ENCODE measurements at places on chromosomes 12 and 14. TPM values are rescaled to one million over a fixed set of nuclear protein-coding genes. Genes with fewer than 3 reads are reported as not detected.

DNA sequence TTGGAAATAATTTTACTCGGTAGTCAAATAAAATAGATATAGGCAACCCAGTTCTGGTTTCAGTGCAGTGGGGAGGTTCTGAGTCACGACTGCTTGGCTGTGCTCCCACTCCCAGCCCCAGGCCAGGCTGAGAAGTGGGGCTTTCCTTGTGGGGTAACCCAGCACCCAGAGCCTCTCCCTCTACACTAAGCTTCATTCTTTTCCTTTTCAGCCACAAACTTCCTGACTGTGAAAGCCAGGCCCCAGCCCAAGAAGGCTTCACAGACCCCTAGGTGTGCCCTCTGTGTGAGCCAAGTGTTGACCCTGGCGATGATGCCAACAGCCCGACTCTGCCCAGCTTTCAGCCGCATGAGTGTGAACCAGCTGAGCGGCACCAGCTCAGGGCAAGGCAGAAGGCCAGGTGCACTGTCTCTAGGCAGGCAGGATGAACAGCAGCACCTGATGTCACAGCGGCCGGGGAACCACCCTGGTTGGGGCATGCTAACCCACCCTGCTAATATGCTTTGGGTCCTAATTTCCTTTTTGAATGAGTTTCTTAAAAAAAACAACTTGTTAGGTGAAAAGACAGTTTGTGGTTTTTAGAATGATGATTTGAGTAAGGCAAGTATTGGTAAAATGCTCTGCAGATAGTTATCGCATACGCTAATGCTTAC, 42.2 kb upstream of the ATP23 start:
- DNase-seq: no peak

DNA sequence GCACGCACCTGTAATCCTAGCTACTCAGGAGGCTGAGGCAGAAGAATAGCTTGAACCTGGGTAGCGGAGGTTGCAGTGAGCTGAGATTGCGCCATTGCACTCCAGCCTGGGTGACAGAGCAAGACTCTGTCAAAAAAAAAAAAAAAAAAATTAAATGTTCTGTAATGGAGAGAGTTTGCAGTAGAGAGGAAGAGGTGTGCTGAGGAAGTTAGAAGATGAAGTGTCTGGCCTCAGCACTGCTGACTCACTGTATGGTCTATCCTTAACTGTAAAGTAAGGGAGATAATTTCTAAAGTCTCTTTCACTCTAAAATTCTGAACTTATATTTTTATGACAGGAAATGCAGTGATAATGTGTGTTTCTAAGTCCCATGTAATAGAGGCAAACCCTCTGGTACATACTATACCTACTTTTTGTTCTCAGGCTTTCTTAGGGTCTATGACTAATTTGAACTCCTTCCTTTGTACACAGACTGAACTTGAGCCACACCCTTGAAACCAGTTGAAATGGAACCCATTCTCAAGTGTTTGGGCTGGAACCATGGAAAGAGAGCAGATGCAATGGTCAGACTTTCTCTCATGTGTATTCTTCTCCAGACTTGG, 278.1 kb upstream of the FAR2 start:
- no peak for DNase-seq

GRCh38 chr12:65882486-65882885, 58.2 kb downstream of the HMGA2 start:
- no peak for DNase-seq

GRCh38 chr12:111409780-111410430, 4.2 kb downstream of the SH2B3 start:
- DNase-seq: peak; percentile 13

- DNase-seq: no peak
Observed at GRCh38 chr12:104133866-104134265, 4.1 kb downstream of the NFYB start.

DNA sequence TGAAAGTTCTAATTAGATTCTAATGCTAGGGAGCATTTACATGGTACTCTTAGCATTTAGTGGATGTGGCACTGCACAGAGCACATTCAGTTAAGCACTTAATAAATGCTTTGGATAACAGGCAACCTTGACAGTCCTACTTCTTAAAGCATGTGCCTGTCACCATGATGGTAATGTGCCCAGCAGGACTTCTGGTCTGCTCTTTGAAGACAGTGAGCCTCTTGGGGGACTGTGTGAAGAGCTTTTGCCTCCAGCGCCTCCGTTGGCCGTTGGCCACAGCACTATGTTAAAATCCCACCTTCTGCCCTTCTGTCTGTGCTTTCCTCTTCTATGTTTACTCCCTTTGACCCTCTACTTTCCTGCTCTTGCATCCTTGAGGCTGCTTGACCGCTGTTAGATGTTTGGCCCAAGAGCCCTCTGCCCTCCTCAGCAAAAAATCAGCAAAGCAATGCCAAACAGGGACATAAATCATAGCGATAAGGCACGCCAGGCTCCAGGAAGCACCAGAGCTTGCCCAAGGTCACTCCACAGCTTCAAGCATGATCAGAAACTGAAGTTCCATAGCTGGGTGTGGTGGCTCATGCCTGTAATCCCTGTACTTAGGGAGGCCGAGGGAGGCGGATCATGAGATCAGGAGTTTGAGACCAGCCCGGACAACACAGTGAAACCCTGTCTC, 8.3 kb downstream of the CDKL1 start:
- DNase-seq: no peak

The TPPP2 gene
- not detected for total RNA-seq

- DNase-seq: no peak
Observed at GRCh38 chr12:49231878-49232655, 32.8 kb upstream of the TUBA1C start.

The LARP4 gene
- total RNA-seq: 13.1 TPM
